Activated B cell treated with CpG ODN at 0.5 μM for 24 hours (primary cell): ENCODE measurements at places on chromosomes 4 and X. TPM values are rescaled to one million over a fixed set of nuclear protein-coding genes. Genes with fewer than 3 reads are reported as not detected.

- no peak for DNase-seq
These were observed 2.2 kb downstream of the SRP72 start for GRCh38 chr4:56469489-56470210.

DNA sequence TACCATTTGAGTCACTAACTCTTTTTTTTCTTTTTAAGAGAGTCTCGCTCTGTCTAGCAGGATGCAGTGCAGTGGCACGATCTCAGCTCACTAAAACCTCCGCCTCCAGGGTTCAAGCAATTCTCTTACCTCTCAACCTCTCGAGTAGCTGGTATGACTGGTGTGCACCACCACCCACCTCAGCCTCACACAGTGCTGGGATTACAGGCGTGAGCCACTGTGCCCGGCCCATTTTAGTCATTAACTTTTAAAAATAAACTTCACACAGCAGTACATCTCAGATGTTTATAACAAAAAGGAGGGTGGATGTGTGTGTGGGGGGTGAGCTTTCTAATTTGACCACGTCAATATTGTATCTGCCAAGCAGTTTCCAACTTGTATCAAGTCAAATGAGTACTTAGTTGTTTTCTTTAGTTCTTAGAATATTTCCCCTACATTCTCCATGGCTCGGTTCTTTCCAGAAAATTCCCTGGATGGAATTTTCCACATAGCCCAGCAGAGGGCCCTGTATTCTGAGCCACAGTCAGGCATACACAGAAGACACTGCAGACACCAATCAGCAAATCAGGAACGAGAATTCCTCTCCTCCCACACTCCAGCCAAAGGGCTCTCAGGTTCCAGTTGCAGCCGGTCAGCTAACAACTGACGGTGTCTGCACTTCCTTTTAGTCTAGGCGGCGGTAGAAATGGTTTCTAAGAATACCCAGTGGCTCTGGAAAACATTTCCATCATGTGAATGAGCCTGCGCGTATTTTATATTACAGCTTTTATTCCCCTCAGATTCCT, 20.1 kb upstream of the ARAF start:
- no peak for DNase-seq

DNA sequence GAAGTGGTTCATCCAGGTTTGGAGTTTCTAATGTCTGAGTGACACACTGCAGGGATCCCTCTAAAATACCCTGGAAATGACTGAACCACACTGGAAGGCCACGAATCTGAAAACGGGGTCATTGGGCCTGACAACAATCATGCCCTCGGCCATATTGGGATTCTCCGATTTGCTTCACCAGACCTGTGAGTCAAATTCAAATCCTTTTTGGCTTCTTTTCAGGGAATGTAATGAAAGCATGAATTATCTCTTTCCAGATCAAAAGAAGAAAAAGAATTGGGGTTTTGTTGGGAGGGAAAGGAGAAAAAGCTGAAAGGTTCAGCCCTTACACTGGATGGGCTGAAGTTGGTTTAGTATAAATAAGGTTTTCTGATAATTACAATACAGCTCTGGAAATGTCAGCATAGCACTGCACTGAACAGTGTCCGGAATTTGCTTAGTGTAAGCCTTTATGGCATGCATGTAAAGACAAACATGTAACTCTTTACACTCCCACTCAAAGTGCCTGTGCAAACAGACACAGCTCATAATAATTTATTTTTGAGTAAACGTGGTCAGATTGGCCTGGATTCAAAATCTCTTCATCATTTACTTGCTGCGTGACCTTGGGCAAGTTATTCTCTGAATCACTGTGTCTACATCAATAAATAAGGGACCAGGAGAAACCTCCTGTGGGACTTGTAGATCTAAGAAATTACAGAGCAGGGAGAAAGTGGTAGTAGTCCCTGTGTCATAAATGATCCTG, 21.4 kb downstream of the CT47C1 start:
- no peak for DNase-seq

- no peak for DNase-seq
These were observed 5.6 kb downstream of the CXCL9 start for GRCh38 chr4:76001700-76002099.

CBR4 gene
- 25.7 and 25.8 TPM in 2 replicates for total RNA-seq

PABPC1L2A gene
- total RNA-seq: not detected in 2 replicates

GRCh38 chrX:139204898-139205667, 325.5 kb upstream of the F9 start:
- no peak for DNase-seq

PIGA gene
- 15.7 and 24.9 TPM in 2 replicates for total RNA-seq

XAGE1B gene
- not detected in 2 replicates for total RNA-seq

CSAG3 gene
- total RNA-seq: not detected in 2 replicates

MANBA gene
- 41.2 and 55.3 TPM in 2 replicates for total RNA-seq

WFS1 gene
- 2.4 and 4.3 TPM in 2 replicates for total RNA-seq

GRCh38 chr4:162392946-162393345, 229.1 kb upstream of the FSTL5 start:
- no peak for DNase-seq

DNA sequence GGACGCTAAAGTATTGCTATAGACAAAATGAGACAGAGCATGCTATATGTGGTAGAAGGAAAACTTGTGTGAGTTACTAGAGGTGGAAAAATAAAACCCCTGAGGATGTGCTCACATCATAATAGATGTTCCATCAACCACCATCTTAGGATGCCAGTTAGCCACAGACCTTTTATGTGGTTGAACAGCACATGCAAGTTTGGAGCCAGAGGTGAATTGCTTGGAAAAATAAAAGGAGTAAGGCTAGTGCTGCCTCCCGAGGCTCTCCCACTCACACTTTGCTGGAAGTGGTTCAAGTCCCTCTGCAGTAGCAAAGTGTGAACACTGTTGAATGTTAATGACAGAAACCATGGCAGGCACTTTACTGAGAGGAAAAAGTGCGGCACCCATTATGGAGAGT, 39.4 kb upstream of the PPARGC1A start:
- no peak for DNase-seq

GRCh38 chr4:37882665-37883296, 8.1 kb upstream of the TBC1D1 start:
- no peak for DNase-seq

EGF gene
- not detected in 2 replicates for total RNA-seq

GAR1 gene
- 21.0 and 23.1 TPM in 2 replicates for total RNA-seq

- no peak for DNase-seq
These were observed 171.8 kb downstream of the HNRNPD start for GRCh38 chr4:82201805-82202641.

UGT2B11 gene
- not detected in 2 replicates for total RNA-seq

DNA sequence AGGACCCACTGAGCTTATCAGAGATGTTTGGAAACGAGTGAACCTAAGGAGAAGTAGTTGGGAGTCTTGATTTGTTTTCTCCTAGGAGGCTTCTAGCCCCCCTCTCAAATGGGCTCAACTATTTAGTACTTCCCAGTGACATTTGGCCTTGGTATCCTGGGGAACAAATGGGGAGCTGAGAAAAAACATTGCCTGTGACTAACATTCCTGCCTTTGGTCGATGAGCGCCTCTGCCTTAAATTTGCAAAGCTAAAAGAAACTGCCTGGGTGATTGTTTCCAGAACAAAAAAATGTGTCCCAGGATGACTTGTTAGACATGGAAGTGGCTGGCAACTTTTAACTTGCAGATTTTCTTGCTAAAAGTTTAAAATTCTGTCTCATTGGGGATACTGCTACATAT, 58.8 kb upstream of the IGFBP7 start:
- DNase-seq: no peak

- no peak for DNase-seq
These were observed 1774.8 kb downstream of the ARAP2 start for GRCh38 chr4:34469516-34469915.

MAGEB18 gene
- total RNA-seq: not detected in 2 replicates

DNA sequence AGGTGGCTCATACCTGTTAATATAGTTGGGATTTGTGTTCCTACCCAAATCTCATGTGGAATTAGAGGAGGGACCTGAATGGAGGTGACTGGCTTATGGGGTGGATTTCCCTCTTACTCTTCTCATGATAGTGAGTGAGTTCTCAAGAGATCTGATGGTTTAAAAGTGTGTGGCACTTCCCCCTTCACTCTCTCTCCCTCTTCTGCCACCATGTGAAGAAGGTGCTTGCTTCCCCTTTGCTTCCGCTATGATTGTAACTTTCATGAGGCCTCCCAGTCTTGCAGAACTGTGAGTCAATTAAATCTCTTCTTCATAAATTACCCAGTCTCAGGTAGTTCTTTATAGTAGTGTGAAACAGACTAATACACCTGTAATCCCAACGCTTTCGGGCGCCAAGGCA, 28.3 kb upstream of the WDR19 start:
- no peak for DNase-seq

GRCh38 chrX:28586286-28586685, 960 bp upstream of the IL1RAPL1 start:
- DNase-seq: no peak

GRCh38 chrX:74242484-74243138, 61.4 kb upstream of the ZCCHC13 start:
- DNase-seq: no peak

GRCh38 chrX:136694431-136695087, 46.6 kb downstream of the CD40LG start:
- no peak for DNase-seq

GRCh38 chrX:56729152-56729850, at the start of gene NBDY:
Gene NBDY (plus strand): TSS chrX:56729243. CDS start chrX:56729354, 111 bp downstream.
- DNase-seq: peak; percentile 20
